ENCODE measurements at places on chromosomes 16 and 17.

GRCh38 chr17:79654960-79655382, 44.1 kb upstream of the RBFOX3 start:
- no peak for DNase-seq

GRCh38 chr16:29146266-29146665, 161.4 kb downstream of the LAT start:
- no peak for DNase-seq

GRCh38 chr16:75246504-75247205, 4.8 kb downstream of the BCAR1 start:
- peak; percentile 53 for DNase-seq

DNA sequence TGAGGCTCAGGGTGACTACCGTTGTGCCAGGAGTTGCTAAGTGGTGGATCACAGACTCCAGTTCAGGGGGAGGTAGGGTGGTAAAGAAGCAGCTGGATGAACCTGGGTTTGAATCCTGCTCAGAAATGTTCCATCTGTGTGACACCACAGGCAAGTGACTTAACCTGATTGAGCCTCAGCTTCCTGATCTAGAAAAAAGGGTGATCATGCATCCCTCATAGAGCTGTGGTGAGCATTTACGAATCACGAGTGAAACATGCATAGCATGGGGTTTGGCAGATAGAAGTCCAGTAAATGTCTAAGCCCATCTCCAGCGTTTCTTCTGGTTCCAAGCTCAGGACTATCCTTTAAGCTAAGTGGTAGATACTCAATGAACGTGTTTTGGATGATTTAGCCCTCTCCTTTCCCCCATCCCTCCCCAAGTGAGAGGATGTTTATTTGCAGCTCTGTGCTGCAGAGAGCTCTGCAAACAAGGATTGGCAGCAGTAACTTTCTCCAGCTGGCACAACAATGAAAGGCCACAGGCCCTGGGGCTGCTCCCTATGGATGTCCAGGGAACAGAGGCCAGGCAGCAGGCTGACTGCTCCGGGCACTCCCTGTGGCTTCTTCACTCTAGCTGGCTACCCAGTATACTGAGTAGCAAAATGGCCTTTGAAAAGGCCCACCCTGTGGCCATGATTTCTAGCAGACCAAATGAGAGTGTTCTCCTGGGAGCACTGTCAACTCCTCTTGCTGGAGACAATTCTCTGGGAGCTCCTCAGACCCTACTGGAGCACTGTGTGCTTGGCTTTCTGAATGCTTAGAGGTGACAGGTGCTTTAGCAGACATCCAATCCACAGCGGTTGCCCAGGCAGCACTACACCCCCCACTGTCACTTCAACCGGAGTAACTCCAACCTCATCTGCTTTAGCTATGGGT, 21.3 kb downstream of the CA4 start:
- DNase-seq = no peak

- DNase-seq = peak; percentile 14
Observed at GRCh38 chr17:71921796-71922195, 199.0 kb upstream of the SOX9 start.

DNA sequence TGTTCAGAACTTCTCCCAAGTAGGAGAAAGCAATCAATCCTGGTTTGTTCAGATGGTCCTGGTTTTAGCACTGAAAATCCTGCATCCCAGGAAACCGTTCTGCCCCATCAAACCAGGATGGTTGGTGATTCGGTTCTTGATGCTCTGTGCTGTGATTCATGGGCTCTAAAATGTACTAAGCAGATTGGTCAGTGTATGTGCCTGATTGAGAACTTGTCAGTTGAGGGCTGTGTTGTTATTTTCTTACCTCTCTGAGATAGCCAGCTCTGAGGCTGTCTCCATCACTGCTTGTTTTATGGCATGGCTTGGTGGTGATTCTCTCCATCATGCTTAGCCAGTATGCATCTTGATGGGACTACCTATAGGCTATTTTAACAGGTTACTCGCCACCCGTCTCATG, 246.9 kb upstream of the RBFOX1 start:
- DNase-seq = no peak
